ENCODE measurements at places on chromosomes 1 and 21. TPM values are rescaled to one million over a fixed set of nuclear protein-coding genes. Genes with fewer than 3 reads are reported as not detected.

TMCO4 gene
- total RNA-seq, result 16.3 TPM

SPRR2B gene
- not detected for total RNA-seq

MAP1LC3C gene
- not detected for total RNA-seq

DNA sequence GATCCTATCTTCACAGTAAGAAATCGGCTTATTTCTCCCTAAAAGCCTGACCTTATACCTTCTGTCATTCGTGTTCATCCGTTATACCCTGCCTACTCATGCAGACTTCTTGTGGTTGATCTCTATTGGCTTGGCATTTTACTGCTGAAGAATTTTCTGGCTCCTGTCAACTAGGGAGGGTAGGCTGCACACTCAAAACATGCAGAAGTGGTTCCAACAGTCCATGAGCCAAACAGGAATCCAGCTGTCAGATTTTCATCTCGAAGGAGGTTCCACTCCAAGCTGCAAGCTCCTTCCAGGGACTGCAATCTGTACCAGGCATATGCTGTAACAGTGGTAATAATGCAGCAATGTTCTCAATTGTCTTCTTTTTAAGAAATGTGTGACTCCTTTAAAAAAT lies 10.1 kb downstream of the DNAJC11 start:
- no peaks in the 10 kb centered on the region for H3K36me3 ChIP-seq
- no peak for DNase-seq
- H3K4me1 ChIP-seq, result peaks cover 16% of the 10 kb centered on the region
- no peaks in the 10 kb centered on the region for H3K27me3 ChIP-seq
- H3K27ac ChIP-seq, result no peak overlapping the region

Measured in activated CD4-positive, alpha-beta memory T cell treated with anti-CD3 and anti-CD28 coated beads, Interleukin-2, amount 10 ng/mL, durations not matched to agents 7 days and 5 days (primary cell).